ENCODE measurements at places on chromosomes 1 and 21.

GRCh38 chr1:118136187-118136941 is 48.7 kb downstream of the SPAG17 start:
- DNase-seq, result peak; percentile 5

- DNase-seq, result no peak
Observed at GRCh38 chr1:207156095-207156494, 52.1 kb downstream of the C4BPA start.

DNA sequence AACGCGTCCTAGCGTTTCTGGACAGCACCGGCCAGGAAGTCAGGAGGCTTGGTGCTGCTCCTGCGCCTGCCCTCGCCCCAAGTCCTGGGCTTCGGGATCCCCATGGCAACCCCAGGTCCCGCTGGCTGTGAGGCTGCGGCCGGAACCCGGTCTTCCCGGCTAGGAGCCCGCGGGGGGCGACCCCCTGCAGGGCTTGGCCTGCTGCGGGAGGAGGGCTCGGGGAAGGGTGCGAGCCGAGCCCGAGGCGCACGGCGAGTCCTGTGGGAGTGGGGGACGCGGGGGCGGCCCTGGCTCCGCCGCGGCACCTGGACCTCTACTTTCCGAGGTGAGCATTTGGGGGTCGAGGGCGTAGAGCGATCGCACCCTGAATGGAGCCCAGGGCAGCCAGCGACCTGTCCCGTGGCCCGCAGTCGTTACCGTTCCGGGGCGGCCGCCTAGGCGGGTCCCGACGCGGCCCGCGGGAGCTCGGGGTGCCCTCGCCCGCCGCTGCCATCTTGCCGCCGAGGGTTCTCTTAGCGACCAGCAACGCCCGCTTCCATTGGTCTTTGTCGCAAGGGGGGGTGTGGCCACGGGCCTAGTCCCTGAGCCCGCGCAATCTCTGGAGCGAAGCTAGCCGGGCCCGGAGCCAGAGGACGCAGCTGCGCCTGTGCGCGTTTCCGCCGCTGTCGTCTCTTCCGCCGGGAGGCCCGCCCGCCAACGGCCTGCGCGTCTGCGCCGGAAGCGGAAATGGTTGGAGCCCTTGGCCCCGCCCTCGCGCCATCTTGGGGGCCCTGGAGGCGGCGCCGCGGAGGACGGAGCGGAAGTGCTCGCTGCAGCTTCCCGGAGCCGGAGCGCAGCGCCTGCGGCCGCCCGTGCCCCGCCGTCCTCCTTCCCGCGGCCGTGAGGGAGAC is at the start of the genes MORN1 and RER1:
MORN1 (minus strand) TSS at position 514 of the 890 bp plus-strand sequence; CDS start at position 493, 21 bp downstream.
RER1 (plus strand) TSS at position 801 of the 890 bp plus-strand sequence. CDS start 3,950 bp downstream, outside the sequence.
- DNase-seq, result peak; percentile 99

GRCh38 chr21:42878678-42878992 is 704 bp downstream of the WDR4 start:
- no peak for DNase-seq

GRCh38 chr1:222372221-222372620 is 175.7 kb downstream of the HHIPL2 start:
- no peak for DNase-seq

- no peak for DNase-seq
Observed at GRCh38 chr1:210730023-210730422, 401.3 kb downstream of the HHAT start.

DNA sequence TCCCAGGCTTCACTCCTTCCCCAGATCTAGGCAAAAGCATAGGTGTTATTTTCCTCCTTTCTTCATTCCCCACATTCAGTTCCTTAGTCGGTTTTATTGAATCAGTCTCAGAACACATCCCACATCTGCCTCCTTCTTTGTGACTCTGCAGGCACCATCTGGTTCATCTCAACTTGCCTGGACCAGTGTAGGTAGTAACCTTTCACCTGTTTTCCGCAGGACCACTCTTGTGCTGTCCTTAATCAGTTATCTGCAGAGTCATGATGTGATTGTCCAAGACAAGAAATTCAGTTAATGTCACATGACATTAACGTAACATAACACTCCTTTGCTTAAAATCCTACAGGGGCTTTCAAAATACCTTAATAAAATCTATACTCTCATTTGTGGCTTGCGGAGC is 174.6 kb downstream of the CHRM3 start:
- no peak for DNase-seq

- DNase-seq, result no peak
Observed at GRCh38 chr1:42949312-42950115, 9.2 kb downstream of the SLC2A1 start.

- no peak for DNase-seq
Observed at GRCh38 chr21:25551569-25551968, 55.7 kb downstream of the MRPL39 start.

DNA sequence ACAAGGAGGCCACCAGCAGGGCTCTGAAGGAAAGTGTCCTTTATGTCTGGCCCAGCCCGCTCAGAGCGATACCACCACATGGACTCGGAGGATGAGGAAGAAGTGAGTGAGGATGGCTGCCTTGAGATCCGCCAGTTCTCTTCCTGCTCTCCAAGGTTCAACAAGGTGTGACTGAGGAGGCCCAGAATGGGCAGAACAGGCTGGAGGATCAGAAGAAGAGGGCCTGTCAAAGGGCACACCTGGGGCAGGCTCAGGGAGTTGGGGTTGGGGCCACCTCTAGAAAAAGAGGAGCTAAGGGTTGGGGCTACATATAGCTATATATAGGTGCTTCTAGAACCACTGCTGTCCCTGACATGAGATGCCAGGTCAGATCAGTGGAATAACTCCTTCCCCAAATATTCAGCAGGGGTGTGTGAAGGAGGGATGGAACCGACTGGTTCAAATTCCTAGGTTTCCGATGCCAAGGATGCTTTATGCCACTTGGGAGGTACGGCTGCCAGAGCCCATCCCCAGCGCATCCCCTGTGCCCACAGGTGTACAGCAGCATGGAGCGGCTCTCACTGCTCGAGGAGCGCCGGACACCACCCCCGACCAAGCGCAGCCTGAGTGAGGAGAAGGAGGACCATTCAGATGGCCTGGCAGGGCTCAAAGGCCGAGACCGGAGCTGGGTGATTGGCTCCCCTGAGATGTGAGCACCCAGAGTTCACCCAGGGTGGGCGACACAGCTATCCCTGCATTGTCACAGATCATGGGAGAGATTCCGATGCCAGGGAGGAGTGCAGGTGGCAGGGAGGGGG is 102.2 kb downstream of the PIK3R3 start:
- DNase-seq, result no peak

GRCh38 chr1:230345139-230345885 is 80.8 kb downstream of the PGBD5 start:
- no peak for DNase-seq

DNA sequence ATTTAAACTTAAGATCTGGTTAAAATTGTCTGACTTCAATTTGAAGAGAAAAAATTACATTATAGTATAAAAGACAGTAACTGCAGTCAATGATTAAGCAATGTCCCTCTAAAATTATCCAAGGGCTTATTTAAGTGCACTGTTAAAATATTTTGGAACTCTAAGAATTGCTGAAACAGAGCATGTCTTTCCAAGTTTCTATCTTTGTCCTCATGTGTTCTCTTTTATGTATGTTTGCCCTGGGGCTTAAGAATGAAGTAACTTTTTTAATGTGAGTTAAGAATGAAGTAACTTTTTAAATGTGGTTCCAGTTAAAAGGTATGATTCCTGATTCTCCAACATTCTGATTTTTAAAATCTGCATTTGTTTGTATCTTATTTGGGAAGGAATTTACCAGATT is 69.0 kb upstream of the MARK1 start:
- no peak for DNase-seq

DNA sequence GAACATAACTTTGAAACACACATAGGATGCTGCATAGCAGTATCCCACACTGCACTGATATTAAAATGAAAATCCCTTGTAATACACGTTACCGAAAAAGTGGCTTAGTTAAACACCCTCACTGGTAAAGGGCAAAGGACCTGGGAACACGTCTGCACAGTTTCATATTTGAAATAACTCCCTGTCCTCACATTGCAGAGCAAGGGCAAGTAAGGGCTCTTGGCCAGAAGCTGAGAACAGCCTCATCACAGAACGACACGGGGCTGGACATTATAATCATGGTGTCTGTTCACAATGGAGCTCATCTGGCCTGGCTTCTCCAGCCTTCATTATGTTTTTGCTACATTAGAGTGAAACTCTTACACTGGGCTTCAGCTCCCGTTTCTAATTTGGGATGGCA is 207.0 kb downstream of the PCP4 start:
- no peak for DNase-seq

GRCh38 chr1:229640455-229640854 is 14.4 kb downstream of the URB2 start:
- DNase-seq, result no peak

DNA sequence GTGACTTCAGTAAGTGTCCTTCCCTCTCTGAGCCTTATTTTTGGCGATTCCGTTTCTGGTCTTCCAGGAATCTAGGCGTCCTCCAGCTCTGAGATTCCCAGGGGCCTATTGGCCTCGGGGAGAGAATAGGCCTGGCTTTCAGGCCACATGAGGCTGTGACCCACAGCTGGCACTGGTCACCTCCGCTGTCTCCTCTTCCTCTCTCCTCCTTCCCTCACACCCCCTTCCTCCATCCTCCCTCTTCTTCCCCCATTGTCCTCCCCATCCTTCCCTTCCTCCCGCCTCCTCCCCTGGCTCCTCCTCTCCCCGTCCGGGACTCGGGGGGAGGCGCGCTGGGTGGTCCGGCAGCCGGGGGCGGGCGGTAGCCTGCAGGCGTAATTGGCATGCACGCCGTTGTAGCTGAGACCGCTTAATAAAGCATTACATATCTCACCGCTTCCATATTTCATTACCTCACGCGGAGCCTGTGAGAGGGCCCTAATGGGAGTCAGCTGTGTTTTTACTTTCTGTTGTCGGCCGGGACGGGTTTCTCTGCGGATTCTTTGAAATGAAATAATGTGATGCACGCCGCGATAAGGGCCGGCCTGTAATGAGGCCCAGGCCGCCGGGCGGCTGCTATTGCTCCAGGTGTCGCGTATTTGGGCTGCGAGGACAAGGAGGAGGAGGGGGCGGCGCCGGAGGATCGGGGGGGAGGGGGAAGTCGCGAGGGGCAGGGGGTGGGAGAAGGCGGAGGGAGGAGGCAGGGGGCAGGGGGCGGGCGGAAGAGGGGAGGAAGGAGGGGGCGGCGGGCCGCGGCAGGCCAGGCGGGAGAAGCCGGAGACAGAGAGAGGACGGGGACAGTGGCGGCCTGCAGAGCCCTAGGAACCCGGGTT is 95.3 kb downstream of the FOXD2 start:
- DNase-seq, result no peak

GRCh38 chr1:53375440-53375839 is 47.6 kb upstream of the LRP8 start:
- DNase-seq, result no peak

DNA sequence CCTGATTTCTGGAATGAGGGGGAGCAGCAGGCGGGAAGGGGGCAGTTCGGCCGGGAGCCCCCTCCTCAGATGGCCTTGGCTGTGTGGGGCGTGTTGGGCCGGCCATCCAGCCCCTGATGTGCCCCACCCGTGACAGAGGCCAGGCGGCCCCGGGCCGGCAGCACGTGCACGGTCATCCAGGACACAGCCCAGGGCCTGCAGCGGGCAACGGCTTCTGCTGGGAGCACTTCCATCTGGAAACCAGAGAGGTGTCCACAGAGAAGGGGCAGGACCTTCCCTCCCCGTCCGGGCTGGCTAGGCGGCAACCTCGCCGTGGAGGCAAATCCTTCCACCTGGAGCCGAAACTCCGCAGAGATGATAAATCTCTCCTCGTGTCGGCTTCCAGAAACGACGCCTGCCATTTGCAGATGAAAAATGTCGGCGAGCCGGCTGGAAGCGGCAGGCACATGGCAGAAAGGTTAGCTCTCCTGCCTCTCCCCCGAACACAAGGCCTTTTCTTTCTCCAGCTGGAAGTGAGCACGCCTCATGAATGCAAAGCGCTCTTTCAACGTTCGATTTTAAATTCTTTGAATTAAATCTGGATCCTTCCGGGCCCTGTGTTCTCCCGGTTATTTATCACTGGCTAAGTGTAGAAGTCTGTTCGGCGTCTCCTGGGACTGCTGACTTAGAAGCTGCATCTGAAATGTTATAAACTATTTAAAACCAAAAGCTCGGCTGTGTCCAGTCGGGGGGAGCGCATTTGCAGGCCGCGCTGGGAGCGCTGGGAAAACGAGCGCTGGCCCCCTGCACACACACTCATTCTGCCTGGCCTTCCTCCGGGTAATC is 9.4 kb upstream of the ACTRT2 start:
- no peak for DNase-seq

- no peak for DNase-seq
Observed at GRCh38 chr1:214615109-214615508, 12.1 kb downstream of the CENPF start.

DNA sequence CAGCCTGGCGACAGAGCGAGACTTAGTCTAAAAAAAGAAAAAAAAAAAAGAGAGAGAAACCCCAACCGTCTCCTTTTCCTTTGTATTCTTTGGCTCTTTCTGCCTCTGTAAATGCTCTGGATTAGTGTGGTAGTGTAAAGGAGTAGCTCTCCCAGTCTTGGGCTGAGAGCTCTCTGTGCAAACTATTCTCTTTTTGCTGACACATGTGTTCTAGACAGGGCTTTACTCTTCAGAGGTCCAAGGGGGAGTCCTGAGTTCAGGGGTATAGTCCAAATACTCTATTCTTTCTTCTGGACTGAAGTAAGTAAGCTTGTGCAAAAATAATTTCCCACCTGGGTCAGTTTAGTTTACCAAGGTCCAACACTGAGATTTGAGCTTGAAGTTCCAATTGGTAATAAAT is 183.8 kb upstream of the KCNK2 start:
- DNase-seq, result no peak

DNA sequence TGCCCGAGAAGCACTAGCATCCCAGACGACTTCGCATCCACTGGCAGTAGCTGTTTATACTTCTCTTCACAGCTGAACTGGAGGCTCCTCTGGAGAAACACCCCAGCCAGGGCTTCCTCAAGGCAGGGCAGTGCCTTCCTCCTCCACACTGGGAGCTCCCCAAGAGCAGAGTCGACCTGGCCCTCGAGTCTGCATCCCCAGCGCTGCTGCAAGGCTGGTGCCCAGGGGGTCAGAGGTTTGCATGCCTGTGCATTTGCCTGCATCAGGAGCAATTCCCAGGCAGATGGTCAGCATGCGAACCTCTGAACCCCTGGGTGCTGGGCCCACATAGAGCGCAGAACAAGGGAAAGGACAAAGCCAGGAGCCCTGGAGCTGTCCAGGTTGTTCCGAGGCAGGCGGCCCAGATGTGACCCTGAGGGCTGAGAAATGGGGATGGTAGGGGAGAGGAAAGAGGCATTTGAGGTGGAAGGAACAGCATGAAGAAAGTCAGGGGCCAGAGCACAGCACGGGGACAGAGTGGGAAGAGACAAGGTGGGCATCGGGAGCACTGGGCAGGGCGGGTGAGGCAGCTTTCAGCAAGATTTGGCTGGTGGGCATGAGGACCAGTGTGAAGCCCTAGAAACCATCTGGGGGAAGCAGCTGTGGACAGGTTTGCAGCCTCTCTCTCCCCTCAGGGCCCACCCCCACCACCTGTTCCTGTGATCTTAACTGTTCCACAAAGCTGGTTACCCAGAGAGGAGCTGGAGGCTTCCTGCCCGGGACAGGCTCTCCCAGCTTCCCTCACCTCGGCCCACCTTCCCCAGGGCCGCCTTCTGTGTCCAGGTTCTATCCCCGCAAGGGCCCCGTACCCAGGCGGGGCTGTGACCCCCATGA is 6.4 kb upstream of the S100A8 start:
- no peak for DNase-seq

DNA sequence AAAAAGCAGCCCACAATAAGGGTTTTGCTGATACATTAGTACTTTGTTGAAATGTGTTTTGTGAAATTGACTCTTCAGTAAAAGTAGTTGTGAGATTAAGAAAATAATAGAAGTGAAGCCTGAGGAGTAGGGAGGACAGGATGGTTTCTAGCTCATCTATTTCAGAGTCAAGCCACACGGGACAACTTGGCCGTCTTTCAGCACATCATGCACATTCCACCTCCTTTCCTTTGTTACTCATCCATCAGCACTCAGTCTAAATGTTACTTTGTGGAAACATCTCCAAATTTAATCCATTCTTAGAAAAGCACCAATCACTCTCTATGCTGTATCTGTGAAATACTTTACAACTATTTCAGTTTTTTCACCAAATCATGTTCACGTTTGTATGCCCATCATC is 223.3 kb downstream of the FGGY start:
- no peak for DNase-seq
